ENCODE measurements at places on chromosomes 2 and 18.
A peak's percentile ranks its signal among the peaks of the same experiment; 100 is the strongest.

- H3K36me3 ChIP-seq = no peaks in the 10 kb centered on the region
- no peak for DNase-seq
Observed at GRCh38 chr2:84889332-84889731, 8.4 kb upstream of the TRABD2A start.

GRCh38 chr2:380221-380620 is 92.3 kb upstream of the ALKAL2 start:
- H3K27me3 ChIP-seq = peaks cover 10% of the 10 kb centered on the region
- H3K36me3 ChIP-seq = no peaks in the 10 kb centered on the region
- peaks cover 19% of the 10 kb centered on the region for H3K4me1 ChIP-seq
- H3K4me3 ChIP-seq = no peak overlapping the region

DNA sequence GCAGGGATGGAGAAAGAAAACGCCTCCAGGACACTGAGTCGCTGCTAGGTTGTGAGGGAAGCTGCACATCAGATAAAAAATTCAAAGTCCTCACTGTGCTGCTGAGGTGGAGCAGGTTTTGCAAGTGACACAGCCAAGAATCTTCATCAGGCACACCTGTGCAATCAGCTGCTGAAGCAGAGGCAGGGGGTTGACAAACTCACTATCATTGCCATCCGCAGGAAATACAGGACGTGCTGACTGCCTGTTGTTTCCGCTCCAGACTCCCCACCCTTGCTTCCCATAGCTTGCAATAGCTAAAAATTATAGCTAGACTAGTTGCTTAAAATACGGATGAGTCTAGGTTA is 147.8 kb upstream of the FHL2 start:
- H3K4me3 ChIP-seq = no peak overlapping the region
- H3K4me1 ChIP-seq = peaks cover 3% of the 10 kb centered on the region
- H3K36me3 ChIP-seq = no peaks in the 10 kb centered on the region
- no peak overlapping the region for H3K27ac ChIP-seq

DNA sequence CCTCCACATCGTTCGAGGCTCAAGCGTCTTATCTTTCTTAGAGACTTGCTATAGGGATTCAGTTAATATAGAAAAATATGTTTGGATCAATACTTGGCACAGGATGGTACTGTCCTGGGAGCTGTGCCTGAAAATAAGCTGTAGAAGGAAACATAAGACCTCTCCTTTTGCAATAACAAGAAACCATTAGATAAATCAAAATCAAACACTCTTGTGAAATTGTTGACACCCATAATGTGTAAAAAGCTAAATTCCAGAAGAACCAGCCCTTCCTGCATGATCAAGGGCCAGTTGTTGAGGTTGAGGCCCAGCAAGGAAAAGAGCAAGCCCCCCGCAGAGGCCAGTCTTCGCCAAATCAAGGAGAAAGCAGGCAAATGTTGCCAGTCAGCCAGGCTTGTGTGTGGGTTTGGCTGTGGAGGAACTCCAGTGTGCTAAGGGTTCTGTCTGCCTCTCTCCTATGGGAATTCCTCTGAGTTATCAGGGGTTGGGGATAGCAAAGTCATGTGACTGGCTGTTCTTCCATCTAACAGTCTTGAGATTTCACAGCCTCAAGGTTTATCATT is 185.7 kb downstream of the ACKR3 start:
- H3K4me3 ChIP-seq = no peak overlapping the region
- H3K27me3 ChIP-seq = no peaks in the 10 kb centered on the region
- H3K4me1 ChIP-seq = peaks cover 12% of the 10 kb centered on the region
- H3K36me3 ChIP-seq = no peaks in the 10 kb centered on the region

DNA sequence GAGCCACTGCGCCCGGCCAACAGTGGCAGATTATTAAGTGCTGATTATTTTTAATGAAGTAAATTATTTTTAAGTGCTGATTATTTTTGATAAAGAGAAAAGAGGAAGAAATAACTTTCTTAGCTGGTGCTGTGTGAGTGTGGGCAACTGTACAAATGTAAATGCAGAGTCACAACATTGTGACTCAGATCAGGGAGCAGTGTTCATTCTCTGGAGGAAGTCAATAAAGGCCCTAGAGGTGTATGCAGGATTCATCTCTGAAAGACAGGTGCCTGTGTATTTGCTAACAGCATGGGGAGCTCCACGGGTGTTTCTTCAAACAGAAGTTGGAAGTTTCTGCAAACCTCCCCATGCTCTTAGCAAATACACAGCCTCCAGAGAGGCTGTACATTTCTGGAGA is 6.2 kb downstream of the KRTCAP3 start:
- H3K27ac ChIP-seq = no peak overlapping the region
- peaks cover under 1% of the 10 kb centered on the region for H3K4me1 ChIP-seq
- peaks cover 7% of the 10 kb centered on the region for H3K36me3 ChIP-seq
- H3K4me3 ChIP-seq = no peak overlapping the region
- DNase-seq = no peak

DNA sequence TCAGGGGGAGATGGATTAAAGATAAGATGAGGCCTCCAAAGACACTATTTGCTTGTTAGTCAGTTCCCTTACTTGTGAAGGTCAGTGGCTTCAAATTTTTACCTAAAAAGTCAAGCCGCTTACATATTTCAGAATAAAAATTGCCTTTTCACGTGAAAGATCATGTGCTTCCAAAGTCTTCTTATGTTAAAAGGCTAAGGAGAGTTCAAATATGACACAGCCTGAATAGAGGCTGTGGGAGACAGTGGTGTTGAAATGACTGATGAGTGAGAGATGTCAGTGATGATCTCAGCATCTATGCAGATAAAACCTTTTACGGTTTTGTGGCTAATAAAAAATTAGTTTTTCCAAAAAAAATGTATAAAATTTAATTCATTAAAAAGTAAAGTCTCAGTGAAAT is 40.5 kb downstream of the UPP2 start:
- H3K27ac ChIP-seq = no peak overlapping the region
- no peaks in the 10 kb centered on the region for H3K27me3 ChIP-seq
- H3K4me1 ChIP-seq = peaks cover 17% of the 10 kb centered on the region
- DNase-seq = no peak
- H3K36me3 ChIP-seq = no peaks in the 10 kb centered on the region

GRCh38 chr2:16039055-16039454 is 98.7 kb downstream of the MYCN start:
- DNase-seq = no peak
- peaks cover 39% of the 10 kb centered on the region for H3K4me1 ChIP-seq
- no peak overlapping the region for H3K27ac ChIP-seq
- H3K36me3 ChIP-seq = no peaks in the 10 kb centered on the region
- peaks cover 2% of the 10 kb centered on the region for H3K27me3 ChIP-seq
- no peak overlapping the region for H3K4me3 ChIP-seq

GRCh38 chr2:73969356-73969755 is 15.4 kb upstream of the TET3 start:
- H3K36me3 ChIP-seq = no peaks in the 10 kb centered on the region
- H3K4me3 ChIP-seq = no peak overlapping the region
- no peak for DNase-seq
- peaks cover 15% of the 10 kb centered on the region for H3K4me1 ChIP-seq
- no peaks in the 10 kb centered on the region for H3K27me3 ChIP-seq
- no peak overlapping the region for H3K27ac ChIP-seq

DNA sequence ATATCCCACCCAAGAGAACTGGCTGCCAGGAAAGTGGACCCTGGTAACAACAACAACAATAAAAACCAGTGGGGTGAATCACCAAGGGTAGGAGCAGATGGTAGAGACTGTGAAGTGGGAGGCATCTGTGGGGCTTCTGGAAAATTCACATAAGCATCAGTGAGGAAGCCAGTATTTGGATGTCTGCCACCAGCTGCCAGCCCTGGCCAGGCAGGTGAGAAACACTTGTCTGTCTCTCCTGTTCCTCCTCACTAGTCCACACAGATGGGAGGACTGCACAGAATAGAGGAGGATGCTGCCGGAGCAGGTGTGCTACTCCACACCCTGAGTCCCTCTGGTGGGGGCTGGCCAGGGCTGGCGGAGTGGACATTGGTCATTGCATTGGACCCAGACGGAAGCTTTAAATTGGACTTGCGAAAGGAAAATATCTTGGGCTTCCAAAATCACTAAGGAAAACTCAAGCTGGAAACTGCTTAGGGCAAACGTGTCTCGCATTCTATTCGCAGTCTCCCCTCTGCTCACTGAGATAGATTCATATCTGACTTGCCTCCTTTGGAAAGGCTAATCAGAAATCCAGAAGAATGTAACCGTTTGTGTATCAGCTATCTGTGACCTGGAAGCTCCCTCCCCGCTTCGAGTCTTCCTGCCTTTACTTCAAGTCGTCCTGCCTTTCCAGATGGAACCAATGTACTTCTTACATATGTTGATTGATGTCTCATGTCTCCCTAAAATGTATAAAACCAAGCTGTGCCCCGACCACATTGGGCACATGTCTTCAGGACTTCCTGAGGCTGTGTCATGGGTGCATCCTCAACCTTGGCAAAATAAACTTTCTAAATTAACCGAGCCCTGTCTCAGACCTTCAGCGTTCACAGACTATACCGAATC is 69.1 kb downstream of the NAB1 start:
- DNase-seq = no peak
- H3K4me1 ChIP-seq = peaks cover 8% of the 10 kb centered on the region
- no peak overlapping the region for H3K27ac ChIP-seq
- H3K4me3 ChIP-seq = no peak overlapping the region
- H3K27me3 ChIP-seq = no peaks in the 10 kb centered on the region

DNA sequence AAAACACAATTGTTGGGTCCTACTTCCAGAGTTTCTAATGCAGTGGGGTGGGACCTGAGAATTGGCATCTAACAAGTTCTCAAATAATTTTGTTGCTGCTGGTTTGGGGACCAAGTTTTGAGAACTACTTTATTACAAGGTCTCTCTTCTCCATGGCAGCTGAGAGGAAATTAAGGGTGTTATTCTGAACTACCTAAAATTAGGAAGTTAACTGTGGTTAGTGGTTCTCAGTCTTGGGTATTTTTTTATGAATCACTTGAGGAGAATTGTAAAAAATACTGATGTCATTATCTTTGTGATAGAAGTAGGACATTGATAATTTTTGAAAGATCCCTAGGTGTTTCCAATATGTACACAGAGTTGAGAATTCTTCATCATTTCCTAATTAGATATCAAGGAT is 210.2 kb downstream of the MC4R start:
- H3K36me3 ChIP-seq = no peaks in the 10 kb centered on the region
- H3K4me3 ChIP-seq = no peak overlapping the region
- H3K27me3 ChIP-seq = no peaks in the 10 kb centered on the region
- H3K27ac ChIP-seq = no peak overlapping the region

DNA sequence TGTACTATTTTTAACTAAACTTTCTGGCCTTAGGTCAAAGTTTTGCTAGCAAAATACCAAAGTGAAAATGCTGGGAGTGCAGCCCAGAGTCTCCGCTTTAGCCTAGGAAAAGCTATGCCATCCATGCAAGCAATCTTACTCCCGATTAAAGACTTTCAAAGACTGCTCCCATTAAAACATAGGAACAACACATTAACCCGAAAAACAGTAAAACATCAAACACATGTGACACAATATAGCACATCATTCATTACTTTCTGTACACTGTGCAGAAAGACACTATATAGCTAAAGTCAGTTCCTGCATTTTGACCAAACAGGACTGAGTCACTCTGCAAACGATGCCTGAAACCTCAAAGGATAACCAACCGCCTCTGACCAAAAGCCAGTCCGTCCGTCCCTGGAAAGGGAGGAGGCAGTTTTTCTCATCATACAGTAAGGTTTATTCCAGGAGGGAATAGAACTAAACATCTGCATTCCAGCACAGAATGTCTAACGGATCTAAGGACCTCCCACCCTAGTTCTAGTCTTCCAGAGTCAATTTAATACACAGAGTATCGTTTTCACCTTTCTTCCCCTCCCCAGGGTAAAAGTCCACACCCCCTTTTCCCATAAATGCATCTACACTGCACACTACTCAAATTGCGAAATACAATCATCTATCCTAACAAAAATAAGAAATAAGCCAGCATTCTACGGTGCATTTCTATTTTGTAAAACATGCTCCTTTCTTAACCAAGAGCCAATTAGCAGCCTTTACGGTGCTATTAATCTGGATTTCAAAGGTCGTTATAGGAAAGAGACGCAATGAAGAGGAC is 1.7 kb downstream of the ROCK2 start:
- no peak for DNase-seq
- H3K36me3 ChIP-seq = 0 out of 2 replicates have a peak, but pooled peaks cover 3% of the 10 kb centered on the region
- H3K4me3 ChIP-seq = peak overlapping the region; percentile 96
- H3K27me3 ChIP-seq = peaks cover 4% of the 10 kb centered on the region
- H3K27ac ChIP-seq = peak overlapping the region; percentile 93
- peaks cover 35% of the 10 kb centered on the region for H3K4me1 ChIP-seq

- no peaks in the 10 kb centered on the region for H3K36me3 ChIP-seq
- no peak overlapping the region for H3K4me3 ChIP-seq
- H3K27ac ChIP-seq = no peak overlapping the region
- peaks cover 12% of the 10 kb centered on the region for H3K4me1 ChIP-seq
- H3K27me3 ChIP-seq = no peaks in the 10 kb centered on the region
Observed at GRCh38 chr18:61738042-61738441, 154.8 kb downstream of the RNF152 start.

- peaks cover 74% of the 10 kb centered on the region for H3K36me3 ChIP-seq
- H3K27me3 ChIP-seq = no peaks in the 10 kb centered on the region
- H3K4me3 ChIP-seq = no peak overlapping the region
- H3K27ac ChIP-seq = no peak overlapping the region
Observed at GRCh38 chr2:43889416-43889815, 50.6 kb downstream of the ABCG8 start.

- no peaks in the 10 kb centered on the region for H3K4me1 ChIP-seq
- H3K4me3 ChIP-seq = no peak overlapping the region
- no peaks in the 10 kb centered on the region for H3K27me3 ChIP-seq
- DNase-seq = no peak
- H3K27ac ChIP-seq = no peak overlapping the region
Observed at GRCh38 chr2:204634564-204634963, 89.3 kb downstream of the PARD3B start.

DNA sequence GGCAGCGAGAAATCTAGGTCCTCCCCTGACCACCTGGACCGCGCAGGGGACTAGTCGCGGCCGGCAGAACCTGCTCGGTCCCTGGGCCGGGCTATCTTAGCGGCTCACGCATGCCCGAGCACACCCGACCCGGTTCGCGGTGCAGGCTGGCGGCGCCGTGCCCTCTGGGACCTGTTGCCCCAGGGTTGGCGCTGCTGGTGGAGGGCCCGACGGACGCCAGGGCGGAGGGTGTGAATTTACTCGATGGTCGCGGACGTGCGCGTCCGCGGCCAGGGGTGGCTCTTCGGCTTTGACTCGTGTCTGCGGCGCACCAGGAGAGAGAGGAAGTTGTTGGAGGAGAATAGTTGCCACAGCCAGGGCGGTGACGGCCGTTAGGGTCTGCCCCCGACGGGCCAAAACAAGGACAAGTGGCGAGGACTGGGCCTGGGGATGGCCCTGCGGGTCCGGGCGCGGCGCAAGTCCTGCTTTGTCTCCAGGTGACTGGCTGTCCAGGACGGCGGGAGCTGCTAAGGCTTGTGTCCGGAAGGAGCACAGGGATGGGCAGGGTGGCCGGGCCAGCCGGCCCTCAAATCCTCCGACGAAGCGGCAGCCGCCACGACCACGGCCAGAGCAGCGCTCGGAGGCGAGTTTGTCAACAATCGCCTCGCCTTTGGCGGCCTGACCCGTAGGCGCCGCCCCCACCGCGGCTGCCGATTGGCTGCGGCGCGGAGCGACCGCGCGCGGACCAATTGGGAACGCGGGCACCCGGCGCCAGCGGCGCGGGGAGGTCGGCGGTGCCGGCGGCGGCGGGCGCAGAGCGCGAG is 1.3 kb downstream of the BCL2L11 start:
- peaks cover 46% of the 10 kb centered on the region for H3K27me3 ChIP-seq
- peak; percentile 88 for DNase-seq
- H3K4me3 ChIP-seq = peak overlapping the region; percentile 84
- peaks cover 31% of the 10 kb centered on the region for H3K36me3 ChIP-seq
